Fibroblast of the aortic adventitia (primary cell): ENCODE measurements at places on chromosomes 2 and 18.

DNA sequence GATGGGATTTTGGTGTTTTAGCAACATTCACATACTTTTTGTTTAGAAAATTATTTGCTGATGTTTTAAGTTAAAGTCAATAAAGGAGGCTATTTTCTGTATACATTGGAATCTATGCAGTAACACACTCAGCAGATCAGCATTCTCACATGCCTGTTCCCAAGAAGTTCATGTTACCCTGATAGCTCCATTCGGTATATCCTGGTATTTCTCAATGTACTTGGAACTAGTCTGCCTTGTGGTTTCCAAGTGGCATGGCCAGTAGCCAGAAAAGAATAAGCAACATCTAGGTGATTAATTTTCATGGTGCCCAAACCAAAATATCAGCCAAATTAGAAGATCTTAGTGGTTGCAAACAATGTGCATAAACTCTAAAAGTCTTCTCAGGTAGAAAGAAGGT lies 5.2 kb upstream of the NCAPH start:
- peak; percentile 68 for DNase-seq

GRCh38 chr2:152407204-152407721 lies 72.3 kb downstream of the FMNL2 start:
- peak; percentile 66 for DNase-seq

- no peak for DNase-seq
These were observed 84.5 kb downstream of the ZBTB7C start for GRCh38 chr18:48324651-48325050.

- no peak for DNase-seq
These were observed 11.7 kb downstream of the SFT2D3 start for GRCh38 chr2:127712999-127713398.

DNA sequence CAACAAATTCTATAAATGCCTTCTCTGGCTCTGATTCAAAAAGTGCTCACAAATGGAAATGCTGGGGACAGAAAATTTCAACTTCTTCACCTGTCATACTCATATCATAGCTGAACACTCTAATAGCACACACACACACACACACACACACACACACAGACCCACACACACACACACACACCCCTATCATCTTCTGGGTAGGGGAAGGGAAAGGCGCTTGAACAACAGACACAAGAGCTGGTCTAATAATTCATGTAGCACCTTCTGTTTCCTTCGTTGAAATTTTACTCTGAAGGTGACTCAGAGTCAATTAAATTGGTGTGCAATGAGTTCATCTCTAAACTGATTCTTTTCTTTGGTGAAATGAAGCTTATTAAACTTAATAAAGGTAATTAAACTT lies 32.9 kb downstream of the CD28 start:
- no peak for DNase-seq

GRCh38 chr18:12420821-12421421 lies 13.2 kb downstream of the PRELID3A start:
- DNase-seq = no peak

DNA sequence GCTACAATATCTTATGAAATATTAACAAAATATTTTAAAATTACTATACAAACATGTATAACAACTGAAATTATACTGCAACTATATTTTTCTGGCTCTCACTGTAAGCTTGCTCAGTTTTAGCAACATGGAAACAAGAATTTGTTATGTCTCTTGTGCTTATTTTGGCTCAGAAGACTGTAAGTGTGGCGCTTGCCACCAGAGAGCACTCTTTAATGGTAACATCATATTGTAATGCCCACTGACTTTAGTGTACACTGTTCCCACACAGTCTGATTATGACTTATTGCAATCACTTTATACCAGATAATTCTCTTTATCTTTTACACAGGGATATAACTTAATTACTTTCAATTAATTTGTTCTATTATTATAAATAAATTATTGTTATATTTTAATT lies 1500.6 kb upstream of the TMEFF2 start:
- peak; percentile 75 for DNase-seq

- DNase-seq = no peak
These were observed 12.2 kb downstream of the PLB1 start for GRCh38 chr2:28507796-28508764.

DNA sequence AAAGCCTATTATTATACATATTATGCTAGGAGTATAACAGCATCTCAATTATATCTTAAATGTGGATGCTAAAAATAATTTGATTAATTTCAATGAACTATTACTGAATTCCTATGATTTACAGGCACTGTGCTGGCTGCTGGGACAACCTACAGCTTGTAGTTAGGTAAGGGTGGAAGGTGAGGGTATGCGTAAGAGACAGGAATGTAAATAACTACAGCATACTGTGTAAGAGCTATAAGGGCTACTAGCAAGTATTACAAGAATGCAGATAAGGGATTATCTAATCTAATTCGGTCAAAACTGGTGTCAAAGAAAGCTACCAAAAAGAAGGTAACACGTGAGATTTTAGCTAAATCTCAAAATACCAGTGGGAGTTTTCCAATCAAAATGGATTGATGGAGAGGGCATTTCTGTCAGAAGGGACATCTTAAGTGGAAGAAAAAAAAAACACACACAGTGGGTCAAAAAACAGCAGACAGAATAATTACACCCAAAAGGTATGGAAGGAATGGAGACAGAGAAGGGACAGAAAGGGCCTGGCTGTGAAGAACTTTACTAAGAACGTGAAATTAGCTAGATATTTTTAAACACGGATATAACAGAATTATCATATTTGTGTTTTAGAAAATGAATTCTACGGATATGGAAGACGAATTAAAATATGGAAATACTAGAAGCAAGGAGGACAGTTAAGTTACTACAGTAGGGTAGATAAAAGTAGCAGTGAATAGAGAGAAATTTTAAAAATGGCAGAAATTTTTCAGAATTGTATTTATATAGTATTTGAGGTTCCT lies 47.1 kb downstream of the STRN start:
- DNase-seq = peak; percentile 14

GRCh38 chr2:157692768-157693167 lies 64.1 kb upstream of the ACVR1C start:
- DNase-seq = peak; percentile 59

DNA sequence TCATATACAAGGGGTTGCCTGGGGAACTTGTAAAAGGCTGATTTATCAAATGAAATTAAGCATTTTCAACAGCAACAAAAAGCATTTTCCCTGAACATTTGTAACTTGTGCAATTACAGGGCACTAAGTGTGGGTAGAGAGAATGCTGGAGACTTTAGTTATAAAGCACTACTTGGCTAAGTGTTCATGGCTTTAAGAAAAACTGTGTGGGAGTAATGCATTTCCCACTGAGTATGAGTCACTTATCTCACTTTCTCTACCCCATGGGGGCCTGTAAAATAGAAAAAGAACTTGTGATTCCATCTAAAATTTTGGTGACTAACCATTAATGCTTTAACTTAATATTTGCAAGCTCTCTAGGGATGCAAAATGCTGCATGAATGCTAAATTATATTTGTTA lies 193.4 kb downstream of the CCDC102B start:
- DNase-seq = peak; percentile 12

DNA sequence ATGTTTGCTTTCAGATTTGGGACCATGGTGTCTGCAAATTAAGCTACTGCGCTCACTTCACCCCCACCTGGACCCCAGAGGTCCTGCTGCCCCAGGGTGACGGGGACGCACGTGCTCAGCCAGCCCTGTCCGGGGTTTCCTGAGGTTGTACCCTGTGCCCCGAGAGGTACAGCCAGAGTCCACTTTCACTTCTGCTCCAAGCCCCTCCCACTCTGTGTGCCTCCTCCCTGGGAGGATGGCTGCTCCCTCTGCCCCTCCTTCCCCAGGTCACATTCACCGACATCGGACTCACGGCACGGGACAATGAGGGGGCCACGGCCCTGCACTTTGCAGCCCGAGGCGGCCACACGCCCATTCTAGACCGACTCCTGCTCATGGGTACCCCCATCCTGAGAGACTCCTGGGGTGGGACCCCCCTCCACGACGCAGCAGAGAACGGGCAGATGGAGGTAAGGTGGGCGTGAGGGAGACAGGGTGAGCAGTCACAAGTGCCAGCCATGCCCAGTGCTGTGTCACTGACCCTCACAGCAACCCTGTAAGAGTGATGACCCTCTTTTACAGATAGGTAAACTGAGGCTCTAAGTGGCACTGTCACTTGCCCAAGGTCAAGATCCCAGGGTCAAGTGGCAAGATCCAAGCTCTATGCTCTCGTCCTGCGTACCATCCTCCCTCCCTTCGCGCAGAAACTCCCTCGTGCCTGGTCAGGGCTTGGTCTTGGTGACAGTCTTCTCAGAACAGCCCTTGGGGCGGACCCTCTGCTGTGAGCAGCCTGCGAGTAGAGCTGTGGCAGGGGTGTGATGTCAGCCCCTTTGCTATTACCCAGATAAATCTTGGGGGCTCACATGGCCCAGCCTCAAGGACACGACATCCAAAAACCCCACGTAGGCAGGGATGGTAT lies 7.6 kb downstream of the ESPNL start:
- no peak for DNase-seq

DNA sequence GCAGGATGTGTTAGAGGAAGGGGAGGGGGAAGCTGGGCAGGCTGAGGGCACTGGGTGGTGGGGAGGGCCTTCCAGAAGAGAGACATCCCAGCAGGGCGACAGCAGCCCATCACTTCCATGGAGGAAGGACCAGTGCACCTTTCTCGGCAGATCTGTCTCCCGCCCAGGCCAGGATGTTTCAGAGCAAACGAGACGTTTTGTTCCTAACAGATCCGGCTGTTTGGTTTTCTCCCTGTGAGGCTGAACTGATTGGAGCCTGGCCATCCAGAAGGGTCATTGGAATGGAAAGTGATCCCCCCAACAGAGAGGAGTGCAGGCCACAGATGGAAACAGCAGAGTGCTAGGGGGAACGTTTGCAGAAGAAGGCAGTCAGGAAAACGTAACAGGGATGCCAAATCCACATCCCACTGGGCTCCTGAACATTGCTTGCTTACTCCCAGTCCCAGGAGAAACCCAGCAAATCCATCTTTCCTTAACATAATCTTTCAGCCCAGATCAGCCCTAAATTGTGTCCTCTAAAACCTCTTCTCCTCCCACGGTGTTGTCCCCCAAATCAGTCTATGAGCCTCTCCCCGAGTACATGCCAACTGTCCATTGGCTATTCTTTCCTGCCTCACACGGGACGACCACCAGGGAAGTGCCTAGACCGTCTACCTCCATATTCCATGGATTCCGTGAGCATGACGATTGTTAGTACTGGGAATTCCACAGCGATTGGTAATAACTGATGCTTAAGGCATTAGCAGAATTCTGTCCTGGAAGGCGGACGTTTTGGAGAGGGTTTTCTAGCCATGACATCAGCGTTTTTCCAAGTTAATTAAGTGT lies 126.8 kb downstream of the SEPTIN10 start:
- peak; percentile 93 for DNase-seq

GRCh38 chr2:200747668-200748618 lies 63.8 kb upstream of the BZW1 start:
- peak; percentile 98 for DNase-seq

GRCh38 chr18:73461780-73462059 lies 593.9 kb upstream of the NETO1 start:
- DNase-seq = no peak

DNA sequence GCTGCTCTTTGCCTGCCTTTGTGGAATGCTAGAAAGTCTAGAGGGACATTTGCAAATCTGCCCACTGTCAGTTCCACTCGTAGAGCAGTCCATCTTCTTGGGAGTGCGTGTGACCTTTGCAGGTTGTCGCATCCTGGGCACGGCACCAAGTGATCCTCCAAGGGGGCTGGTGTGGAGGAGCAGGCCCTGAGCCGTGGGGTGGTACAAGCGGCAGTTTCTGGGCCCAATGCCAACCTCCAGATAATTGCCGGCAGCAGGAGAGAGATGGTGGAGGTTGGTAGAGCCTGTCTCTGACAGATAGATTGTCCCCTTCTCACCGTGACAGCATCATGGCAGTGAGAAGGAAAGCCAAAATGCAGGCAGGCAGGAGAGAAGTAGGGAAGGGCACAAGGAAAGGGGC lies 150.7 kb upstream of the SLC14A2 start:
- DNase-seq = no peak

- no peak for DNase-seq
These were observed 3.7 kb downstream of the TMEM37 start for GRCh38 chr2:119435081-119435952.

DNA sequence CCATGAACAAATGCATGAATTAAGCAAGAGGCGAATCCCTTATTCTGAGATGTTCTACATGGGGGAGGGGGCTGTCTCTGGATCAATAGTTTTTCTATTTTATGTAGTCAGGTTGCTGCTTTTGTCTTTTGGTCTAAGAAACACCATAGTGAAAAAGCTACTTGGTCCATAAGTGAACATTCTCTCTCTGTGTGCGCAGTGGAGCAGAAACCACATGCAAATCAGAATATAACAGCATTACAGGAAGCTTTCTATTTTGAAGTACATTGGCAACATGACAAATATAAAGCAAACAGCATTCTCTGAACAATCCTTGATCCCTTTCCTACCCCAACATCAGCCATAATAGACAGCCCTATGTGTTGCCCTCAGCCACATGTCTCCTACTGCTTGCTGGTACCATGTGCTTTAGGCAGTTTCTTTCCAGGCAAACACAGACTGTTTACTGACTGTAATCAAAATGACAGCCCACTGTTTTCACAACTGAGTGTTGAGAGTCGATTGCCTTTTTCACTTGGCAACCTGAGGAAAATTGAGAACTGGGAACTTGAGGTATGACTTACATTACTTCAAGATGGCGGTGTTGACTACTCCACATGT lies 10.6 kb downstream of the SCN3A start:
- no peak for DNase-seq

DNA sequence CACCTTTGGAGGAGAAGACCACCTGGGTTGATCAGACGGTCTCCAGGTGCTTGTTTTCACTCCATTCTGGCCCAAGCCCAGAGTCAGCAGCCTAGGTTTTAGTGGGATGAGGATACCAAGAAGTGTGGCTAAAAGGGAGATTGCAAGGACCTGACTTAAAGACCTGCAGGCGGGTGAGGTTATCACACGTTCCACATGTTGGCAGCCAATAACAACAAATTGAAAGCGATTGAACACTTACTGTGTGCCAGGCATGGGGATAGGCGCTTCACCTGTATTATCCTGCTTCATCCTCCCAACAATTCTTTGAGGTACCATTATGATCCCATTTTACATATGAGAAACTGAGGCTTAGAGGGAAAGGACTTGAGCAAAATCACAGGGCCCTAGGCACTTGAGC lies 5.0 kb downstream of the ARL4C start:
- DNase-seq = no peak

GRCh38 chr2:168521053-168521741 lies 65.1 kb downstream of the CERS6 start:
- DNase-seq = no peak
